ENCODE measurements at places on chromosomes 2 and 18.

- DNase-seq, result no peak
Observed at GRCh38 chr2:176851200-176851888, 361.2 kb upstream of the HNRNPA3 start.

- no peak for DNase-seq
Observed at GRCh38 chr2:160925956-160926355, 234.3 kb upstream of the TANK start.

GRCh38 chr2:10820978-10821695 lies 8.6 kb upstream of the PDIA6 start:
- no peak for DNase-seq

- DNase-seq, result peak; percentile 18
Observed at GRCh38 chr2:112958428-112959108, 19.2 kb upstream of the IL36G start.

- no peak for DNase-seq
Observed at GRCh38 chr2:36819095-36819711, 122.7 kb downstream of the VIT start.

- DNase-seq, result no peak
Observed at GRCh38 chr2:28683100-28683706, 68.4 kb upstream of the PPP1CB start.

GRCh38 chr2:235330775-235331451 lies 162.9 kb upstream of the AGAP1 start:
- peak; percentile 83 for DNase-seq

DNA sequence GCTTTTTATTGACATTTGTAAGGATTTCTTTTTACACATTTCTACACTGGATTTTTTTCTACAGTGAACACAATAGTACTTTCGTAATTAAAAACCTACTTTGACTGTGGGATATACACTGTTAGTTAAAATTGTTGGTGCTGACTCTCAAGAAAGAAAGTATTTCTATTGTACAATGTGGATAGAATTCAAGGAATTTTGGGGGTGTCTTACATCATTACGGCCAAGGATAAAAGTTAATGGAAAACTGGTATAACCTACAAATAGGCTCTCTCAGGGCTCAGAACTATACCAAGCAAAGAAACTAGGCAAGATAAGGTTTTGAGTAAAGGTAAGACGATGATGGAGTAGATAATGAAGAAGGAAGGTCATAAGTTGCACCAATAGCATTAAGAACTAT lies 198.4 kb upstream of the PARD3B start:
- no peak for DNase-seq

- DNase-seq, result no peak
Observed at GRCh38 chr18:47485221-47485797, 233.8 kb upstream of the SKOR2 start.

DNA sequence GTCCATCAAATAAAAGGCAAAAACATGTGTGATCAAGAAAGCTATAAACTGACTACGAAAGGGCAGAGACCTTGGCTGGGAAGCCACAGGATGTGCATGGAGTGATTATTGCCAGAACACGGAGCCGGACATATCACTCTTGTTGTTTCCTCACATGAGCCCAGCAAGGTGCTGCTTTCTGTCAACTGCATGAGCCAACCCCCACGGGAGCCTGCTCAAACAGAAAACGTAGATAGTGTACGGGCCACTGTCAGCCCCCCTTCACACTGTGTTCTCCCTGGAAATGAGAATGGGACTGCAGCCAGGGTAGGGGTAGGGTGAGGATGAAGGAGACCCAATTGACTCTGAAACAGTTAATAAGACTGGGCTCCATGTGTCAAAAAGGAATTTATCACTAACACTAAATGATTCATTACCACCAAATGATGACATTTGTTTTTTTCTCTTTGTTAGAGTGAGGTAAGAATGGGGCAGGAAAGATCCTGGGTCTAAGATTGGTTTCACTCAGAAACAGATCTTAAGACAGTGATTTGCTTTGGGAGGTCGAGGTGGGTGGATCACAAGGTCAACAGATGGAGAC lies 235.8 kb downstream of the MREG start:
- DNase-seq, result no peak

- DNase-seq, result peak; percentile 61
Observed at GRCh38 chr18:48838921-48839818, 111.6 kb downstream of the SMAD7 start.

GRCh38 chr2:153169609-153170008 lies 309.0 kb downstream of the RPRM start:
- no peak for DNase-seq

DNA sequence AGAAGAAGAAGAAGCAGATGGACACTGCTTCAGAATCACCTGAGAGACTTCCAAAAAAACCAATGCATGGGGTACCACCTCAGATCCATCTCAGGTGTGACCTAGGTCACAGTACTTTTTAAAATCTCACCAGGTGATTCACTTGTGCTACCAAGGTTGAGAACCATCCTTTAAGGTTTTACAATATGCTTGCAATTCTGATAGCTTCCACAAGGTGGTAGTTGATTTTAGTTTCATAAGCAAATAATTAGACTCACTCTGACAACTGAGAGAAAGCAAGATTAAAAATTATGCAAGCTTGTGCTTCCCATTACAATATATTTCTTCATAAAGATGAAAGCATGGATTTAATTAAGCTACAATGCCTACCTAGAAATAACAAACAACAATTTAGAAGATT lies 355.1 kb downstream of the EN1 start:
- DNase-seq, result no peak

DNA sequence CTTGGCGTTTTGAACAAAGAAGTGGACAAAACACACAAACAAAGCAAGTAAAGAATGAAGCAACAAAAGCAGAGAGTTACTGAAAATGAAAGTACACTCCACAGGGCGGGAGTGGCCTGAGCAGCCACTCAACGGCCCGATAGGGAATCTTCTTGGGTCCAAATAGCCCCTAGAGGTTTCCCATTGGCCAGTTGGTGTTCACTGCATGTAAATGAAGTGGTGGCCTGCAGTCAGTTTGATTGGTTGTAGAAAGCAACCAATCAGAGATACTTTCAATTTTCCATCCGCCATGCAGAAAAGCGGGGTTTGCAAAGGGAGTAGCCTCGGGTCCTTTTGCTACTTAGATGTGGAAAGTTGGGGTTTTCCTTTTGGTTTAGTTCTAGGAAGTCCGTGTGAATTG lies 31.6 kb downstream of the CYBRD1 start:
- no peak for DNase-seq

DNA sequence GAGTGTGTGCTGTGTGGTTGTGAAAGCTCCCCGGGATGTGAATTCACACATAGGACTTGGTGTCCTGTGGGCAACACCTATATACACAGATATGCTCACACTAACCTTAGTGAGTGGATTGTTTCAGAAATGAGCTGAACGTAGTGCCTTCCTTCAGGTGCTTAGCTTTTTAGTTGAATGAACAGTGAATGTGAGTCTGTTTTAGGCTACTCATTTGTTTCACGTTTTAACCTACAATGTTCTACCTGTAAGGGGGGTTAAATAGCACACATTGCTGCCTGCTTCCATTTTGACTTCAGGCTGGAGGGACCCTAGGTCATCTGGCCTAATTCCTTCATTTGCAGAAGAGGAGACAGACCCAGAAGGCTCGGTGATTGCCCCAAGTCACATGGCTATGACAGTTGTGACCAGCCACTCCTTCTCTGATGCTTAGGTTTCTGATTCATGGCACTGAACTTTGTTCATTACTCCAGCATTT lies 1.0 kb downstream of the PLEK start:
- no peak for DNase-seq

- DNase-seq, result no peak
Observed at GRCh38 chr2:143581134-143581533, 451.9 kb downstream of the ARHGAP15 start.

- no peak for DNase-seq
Observed at GRCh38 chr2:30373881-30374302, 73.2 kb upstream of the LCLAT1 start.

DNA sequence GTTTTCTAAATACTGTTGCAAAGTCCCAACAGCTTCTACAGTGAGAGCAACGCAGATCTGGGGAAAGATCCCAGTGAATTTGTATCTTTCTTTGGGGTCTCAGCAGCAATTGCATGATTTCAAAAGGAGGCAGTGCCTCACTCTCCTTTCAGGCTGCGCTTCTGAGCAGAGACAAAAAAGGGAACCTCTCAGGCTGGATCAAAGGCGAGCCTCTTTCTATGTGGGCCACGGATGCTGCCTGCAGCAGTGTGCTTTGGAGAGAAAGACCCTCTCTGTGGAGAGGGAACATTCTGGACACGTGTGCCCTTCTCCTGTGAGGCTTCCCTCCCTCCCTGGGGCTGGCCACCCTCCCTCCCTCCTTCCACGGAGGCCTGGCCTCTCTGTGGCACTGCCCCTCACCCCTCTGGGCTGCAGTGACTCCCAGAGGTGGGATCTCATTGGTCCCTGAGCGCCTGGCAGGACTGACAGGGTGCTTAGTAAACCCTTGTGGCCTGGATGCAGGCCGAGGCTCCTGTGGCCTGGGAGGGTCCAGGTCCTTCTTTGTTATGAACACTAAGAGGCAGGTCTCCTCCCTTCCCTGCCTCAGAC lies 21.6 kb upstream of the PDIA6 start:
- no peak for DNase-seq

DNA sequence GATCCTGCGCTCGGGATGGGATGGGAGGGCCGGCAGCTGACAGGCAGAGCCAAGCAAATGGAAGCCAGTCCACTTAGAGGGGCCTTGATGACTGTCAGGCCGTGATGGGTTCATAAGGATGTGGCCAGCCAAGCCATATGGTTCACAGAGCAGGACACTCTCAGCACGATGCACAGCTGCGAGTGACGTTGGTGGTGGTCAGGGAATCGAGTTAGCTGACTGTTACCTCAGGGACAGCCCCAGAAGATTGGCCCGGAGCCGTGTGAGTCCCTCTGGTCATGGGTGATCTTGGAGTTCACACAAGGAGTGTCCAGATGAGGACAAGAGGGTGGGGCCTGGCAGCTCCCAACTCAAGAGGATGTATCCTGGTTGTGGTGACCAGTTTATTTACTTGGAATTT lies 70.2 kb downstream of the TPGS2 start:
- no peak for DNase-seq

GRCh38 chr2:225458431-225459117 lies 59.1 kb downstream of the NYAP2 start:
- DNase-seq, result no peak

DNA sequence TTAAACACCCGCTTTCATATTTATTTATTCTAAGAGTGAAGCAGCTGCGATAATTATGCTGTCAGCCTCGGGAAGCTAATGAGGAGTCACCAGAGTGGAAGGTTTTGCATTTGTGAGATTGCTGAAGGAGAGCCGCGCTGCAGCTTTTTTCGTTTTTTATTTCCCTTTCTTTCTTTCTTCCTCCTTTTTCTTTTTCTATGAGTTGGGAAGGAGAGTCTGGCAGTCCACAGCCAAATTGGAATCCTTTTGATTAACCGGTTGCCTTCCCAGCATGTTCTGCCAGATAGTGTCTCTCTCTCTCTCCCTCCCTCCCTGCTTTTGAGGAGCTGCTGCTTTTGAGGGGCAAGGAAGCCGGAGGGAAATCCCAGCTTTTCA lies 82.1 kb downstream of the CDK15 start:
- no peak for DNase-seq

DNA sequence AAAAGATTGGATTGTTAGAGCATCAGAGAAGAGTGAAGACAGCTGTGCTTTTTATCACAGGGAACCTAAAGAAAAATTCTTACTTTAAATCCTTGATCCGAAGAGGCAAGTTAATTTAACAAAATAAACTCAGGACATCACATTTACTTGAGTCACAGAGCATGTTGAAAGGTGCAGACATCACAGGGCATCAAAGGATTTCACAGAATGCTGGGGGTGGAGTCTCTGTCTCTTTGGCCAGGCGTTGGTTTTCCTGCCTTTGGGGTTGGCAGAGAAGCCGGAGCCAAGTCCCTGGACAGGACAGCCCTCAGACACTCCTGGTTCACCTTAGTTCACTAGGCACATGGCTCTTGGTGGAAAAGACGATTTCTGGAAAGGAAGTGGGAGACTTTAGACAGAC lies 56.3 kb downstream of the SH3RF3 start:
- peak; percentile 53 for DNase-seq

DNA sequence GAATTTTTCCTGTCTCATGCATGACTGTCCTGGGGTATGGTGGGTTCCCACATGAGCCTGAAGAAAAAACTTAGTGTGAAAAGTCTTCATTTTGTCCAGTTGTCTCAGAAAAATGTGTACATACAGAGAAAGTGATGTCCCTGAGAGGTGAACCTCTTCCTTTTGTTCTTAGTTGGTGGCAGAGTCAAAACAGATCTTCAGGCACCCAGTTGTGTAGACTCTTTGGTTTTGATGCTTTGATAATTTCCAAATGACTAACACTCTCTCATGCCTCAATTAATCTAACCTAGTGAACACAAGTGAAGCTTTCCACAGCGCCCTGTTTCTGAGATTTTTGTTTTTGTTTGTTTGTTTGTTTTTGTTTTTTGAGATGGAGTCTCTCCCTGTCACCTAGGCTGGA lies 273.5 kb downstream of the PIK3C3 start:
- DNase-seq, result no peak

DNA sequence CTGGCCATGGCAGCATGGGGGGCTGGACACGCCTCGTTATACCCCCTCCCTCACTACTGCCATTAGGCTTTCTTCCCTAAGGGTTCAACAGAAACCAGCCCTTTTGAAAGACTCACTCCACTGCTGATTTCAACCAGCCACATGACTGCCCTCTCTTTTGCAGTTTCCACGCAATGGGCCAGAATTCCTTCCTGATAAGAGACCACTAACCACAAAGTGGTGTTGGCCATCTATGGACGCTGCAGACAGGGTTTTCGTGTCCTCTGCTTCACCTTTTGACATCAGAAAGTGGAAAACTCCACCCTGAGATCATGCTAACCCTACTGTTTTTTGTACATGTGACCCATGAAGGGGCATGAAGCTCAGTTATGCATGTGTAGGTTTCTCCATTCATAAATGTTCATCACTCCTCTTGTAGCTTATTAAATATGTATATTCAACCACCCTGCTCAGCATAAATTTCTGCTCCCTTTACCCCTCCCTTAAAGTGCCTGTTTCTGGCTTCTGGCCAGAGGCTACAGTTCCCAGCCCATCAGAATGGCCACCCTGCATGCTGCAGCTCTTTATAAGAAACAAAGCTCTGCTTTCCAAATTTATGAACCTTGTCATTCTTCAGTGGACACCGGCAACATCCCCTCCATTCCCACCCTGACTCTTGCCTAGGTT lies 106.6 kb upstream of the MSH6 start:
- no peak for DNase-seq

- DNase-seq, result no peak
Observed at GRCh38 chr2:147595200-147595599, 249.6 kb upstream of the ACVR2A start.

Data from AG09309 (cell line).